ENCODE measurements at places on chromosomes 1 and 21.

DNA sequence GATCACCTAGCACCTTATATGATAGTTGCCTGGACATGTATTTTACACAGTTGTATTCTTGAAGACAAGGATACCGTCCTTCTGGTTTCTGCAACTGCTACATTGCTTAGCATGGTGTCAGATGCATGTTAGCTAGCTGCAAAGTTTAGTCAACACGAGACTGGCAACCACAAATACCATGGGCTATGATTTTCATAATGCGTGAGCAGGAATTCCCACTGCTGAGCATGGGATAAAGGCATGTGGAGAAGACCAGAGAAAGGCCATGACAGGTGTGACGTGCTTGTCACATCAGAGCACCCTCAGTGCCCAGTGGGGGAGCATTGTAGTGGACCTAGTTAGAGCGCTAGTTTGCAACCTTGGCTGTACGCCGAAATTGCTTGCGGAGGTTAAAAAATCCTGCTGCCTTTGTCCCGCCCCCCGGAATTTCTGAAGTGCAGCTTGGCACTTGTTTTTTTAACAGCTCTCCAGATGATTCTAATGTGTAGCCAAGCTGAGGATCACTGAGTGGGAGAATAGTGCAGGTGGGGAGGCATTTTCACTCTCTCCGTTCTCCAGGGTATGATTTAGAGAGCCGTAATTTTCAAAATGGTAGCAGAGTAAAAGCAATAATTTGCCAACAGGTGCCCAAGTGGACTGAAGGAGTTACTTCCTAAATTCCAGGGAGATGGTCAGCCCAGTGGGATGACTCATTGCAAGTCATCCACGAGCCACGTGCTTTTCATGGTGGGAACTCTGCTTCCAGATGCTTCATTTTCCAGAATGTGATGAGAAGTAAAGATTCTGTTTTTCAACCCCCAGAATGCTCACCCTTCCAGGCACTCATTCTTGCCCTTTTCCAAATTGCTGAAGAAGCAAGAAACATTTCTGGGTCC is 81.0 kb downstream of the CNIH3 start:
- peak; percentile 22 for DNase-seq

DNA sequence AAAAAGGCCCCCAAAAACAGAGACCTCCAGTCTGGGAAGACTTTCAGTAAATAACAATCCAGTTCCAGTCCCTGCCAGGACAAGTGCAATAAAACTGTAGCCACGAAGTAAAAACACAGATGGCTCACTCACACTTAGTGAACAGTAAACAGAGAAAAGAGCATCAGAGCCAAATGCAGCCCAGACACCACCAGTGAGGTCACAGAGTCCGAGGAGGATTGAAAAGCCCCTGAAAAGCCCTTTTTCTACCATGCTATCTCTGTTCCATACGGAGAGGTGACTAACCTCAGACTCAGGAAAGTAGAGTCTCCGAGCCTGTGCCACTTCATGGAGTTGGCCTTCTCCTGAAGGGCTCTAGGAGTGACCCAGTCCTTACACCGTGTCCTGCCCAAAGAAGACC is 84.5 kb downstream of the COLGALT2 start:
- DNase-seq, result no peak

DNA sequence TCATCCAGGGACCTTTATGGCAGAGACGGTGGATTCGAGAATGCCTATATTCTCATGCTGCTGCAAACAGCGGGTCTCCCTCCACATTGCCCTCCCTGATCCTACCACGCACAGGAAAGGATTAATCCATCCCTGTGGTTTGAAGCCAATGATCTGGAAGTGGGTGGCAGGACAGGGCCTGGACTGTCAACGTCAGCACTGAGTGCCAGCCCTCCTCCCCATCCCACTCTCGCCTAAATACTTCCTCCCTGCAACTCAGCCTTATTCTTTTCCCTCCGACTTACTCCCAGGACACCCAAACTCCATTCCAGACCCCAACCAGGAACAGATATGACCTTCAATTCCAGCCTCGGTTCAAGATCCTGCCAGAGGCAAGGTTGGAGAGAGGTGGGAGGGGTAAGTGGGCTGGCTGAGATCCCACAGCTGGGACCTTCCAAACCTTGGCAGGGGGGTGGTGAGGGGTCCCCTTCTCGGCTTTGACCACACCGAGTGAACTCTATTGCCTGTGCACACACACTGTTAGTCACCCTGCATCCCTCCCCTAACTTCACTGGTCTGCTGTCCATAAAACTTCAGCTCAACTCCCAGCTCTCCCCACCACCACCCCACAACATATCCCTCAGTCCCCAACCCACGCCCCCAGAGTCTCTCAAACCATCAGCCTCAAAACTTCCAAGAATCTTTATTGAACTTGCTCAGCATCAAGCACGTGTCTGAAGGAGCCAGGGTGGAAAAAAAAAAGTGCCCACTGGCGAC is 2.4 kb upstream of the S100A5 start:
- DNase-seq, result no peak

GRCh38 chr21:35340273-35340672 is 291.2 kb upstream of the RUNX1 start:
- no peak for DNase-seq

DNA sequence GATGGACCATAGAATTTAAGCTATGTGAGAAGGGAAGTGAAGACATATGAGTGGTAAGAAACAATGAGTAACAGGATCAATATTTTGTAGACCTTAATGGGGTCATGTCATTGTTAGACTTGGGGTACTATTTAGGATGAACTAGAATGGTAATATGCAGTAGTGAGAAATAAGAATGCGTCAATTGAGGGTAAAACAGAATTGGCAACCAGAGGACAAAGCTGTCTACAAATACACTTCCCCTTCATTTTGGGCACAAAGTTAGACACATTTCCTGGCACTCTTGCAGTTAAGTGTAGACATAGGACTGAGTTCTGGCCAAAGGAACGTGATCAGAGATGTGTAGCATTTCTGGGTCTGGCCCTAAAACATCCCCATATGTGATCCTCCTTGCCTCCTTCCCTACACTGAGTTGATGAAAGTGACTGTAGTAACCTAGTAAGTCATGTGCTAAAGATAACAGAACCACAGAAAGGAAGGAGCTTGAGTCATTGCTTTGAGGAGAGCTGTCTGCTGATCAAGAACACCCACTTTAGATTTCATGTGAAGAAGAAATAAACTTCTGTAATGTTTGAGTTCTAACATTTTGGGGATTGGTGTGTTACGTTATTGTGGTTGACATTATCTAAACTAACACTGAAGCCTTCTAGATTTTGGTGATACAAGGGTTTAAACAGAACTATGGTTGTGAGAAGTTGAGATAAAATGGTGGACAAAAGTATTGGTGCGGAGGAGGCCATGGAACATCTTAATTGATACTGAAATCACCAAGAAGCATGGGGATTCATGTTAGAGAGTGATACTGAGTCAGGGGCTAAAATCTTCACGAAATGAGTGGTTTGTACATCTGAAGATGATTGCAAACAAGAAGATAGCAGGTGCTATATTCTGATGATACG is 41.7 kb downstream of the CD55 start:
- DNase-seq, result no peak

DNA sequence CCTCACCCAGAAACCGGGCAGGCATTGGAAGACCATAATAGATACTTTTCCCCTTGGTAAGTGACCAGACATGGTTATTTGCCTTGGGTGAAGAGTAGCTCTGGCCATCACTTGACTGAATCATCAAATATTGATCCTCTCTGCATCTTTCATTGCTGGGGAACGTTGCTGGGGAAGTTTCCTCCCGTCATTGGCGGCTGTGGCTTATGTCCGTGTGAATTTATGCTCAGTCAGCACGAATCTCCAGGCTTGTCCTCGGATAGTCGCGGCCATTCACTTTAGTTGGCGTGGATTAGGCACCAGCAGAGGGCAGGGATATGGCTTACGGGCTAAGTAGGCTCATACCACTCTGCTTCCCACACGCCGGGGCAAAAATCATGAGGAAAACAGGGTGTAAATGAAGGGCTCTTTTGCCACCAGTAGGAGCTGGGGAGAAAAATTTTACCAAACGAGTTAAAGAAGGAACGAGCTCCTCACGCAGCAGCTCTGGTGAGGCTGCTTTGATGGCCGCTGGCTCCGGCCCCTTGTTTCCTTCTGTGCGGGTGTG is 473.4 kb downstream of the CAMTA1 start:
- no peak for DNase-seq

DNA sequence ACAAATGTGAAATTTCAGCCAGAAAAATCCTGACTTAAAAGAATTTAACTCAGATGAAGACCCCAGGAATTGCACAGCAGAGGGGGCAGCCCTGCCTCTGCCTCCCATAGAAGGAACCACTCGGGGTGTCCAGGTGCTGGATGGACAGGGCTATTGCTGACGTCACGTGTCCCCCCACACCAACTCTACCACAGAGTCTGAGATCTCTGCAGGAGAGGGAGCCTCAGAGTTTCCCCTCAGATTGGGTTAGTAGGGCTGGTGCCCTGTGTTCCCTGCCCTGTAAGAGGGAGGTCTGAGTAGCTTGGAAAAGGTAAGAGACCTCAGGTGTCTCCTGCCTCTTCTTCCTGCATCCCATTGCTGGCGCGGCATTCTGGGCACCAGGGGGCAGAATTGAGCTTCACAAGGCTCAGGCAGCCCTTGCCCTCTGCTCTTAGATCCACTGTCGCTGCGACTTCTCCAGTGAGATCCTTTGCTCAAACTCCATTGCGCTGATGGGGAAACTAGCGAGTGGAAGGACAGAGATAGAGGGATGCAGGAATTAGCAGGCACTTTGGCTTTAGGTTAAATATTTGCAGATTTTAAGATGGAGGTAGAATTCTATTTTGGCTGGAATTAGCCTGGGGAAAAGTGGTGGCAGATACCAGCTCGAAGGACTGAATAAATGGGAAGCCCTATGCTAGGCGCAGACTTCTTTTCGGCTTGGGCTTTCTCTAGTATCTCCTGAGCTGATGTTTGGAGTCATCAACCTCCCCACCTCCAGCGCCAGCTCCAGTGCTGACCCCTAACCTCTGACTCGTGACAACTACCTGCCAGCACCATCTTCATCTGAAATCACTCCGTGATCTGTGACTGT is 42.8 kb upstream of the DMBX1 start:
- peak; percentile 33 for DNase-seq

DNA sequence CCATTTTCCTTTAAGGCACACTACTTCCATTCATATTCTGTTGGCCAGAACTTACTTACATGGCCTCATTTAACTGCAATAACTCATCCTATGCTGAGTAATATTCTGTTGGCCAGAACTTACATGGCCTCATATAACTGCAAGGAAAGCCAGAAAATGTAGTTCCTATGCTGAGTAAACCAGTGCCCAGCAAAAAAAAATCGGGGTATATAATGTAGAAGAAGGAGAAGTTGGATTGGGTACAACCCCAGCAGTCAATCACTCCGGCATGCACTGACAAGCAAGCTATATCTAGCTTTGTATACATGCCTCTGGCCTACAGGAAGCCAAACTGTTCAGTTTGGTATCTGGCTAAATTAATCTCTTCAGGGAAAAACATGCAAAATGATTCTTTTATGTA is 39.4 kb upstream of the PPIH start:
- DNase-seq, result no peak

- no peak for DNase-seq
Observed at GRCh38 chr1:191255354-191256054, 777.8 kb upstream of the BRINP3 start.

- no peak for DNase-seq
Observed at GRCh38 chr1:57089855-57090254, 124.0 kb upstream of the C8B start.

DNA sequence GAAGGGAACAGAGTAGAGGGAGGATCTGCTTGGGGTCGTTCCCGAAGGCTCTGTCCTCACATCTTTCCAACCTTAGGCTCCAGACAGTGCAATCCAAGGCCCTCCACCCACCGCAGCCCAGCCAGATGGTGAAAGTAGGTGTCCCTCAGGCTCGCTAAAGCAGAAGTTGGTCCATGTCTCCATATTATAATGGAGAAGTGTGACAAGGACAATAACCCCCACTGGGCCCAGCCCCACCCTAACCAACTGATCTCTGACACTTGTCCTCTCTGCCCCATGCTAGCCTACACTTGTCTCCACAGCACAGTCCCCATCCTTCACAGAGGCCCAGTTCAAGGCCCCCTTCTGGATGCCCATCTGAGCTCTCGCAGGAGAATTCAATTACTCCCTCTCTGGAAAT is 48.7 kb downstream of the DMAP1 start:
- no peak for DNase-seq

DNA sequence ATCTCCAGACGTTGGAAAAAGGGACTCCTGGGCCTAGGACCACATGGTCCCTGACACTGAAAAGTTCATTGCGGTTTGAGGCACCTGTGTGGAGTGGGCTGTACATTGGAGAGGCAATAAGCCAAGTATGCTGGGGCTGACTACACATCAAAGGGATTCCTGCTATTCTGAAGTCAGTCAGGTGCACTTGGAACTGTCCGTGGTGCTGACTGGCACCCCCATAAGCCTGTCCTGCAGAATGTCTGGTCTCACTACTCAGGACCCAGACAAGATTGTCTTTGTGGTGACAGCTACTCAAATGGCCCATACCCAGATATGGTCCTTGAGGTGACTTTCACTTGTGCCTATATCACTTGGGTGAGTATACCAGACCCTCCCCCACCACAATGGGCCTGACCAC is 150.6 kb downstream of the RWDD3 start:
- DNase-seq, result no peak

DNA sequence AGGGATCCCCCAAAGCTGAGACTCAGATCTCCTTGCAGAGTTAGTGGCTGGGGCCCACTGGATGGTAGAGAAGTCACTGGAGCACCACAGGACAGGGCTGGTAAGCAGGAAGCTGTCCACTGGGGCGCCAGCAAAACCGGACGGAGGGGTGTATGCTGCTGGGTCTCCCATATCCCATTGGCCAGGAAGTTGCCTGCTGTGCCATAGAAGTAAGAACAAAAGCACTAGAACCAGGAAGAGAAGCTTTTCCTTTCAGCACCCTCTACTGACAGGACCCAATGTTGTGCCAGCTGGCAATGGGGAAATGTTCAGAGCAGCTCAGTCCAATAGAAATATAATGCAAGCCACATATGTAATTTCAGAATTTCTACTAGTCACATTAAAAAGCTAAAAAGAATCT is 146.6 kb downstream of the SPATA46 start:
- no peak for DNase-seq

- DNase-seq, result no peak
Observed at GRCh38 chr1:196516373-196516772, 91.9 kb downstream of the KCNT2 start.

- no peak for DNase-seq
Observed at GRCh38 chr1:54424398-54424797, 18.2 kb upstream of the SSBP3 start.

DNA sequence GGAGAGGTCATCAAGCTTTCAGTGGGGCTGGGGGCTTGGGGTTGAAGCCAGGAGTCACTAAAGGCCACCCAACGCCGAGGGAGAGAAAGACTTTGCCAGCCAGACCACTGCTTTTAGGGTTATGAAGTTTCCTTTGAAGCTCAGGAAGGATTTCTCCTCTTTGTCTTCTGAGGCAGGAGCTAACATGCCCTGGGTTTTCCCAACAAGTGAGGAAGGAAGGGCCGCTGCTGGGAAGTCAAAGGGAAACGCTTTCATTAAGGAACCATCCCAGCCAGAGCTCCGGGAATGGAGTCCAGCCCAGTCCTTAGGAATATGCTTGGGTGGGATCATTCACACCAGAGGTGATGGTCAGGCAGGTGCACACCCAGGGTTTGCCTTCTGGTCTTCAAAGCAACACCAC is 436.9 kb downstream of the PRDM2 start:
- DNase-seq, result no peak

- DNase-seq, result no peak
Observed at GRCh38 chr1:62245201-62245600, 50.6 kb downstream of the L1TD1 start.

Data from RCC 7860 (cell line).